GM10248 (cell line): ENCODE measurements at places on chromosomes 12 and 14.

DNA sequence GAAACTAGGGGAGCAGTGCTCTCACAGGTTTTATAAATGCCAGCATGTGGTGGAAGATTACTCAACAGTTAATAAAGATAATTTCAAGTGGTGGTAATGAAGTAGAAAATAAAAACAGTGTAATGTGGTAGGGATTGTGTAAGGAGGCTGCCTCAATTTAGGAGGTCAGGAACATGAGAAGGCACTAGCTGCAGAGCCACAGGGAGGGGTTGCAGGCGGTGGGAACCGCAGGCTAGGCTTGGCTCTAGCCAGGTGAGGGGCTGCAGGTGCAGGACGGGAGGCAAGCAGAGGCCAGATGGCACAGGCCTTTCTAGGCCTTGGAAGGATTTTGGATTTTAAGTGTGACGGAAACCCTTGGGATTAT, 768 bp downstream of the METTL25 start:
- DNase-seq = peak; percentile 18

DNA sequence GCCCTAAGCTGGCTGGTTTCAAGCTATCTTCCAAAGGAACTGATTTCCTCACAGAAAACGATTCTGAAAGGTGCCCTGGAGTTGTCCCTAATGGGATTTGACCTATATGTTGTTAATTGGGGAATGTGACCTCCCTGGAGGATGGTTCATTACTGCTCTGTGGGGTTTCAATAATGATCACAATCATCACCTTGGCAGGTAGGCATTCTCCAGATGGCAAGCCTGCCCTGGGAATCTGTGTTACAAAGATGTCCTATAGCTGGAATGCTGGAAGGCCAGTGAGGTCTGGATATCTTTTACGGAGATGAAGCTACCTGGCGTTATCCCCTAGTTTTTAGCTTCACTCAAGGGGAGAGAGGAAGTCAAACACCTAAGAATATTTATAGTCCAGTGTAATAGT, 167.6 kb downstream of the TTC8 start:
- DNase-seq = no peak

DNA sequence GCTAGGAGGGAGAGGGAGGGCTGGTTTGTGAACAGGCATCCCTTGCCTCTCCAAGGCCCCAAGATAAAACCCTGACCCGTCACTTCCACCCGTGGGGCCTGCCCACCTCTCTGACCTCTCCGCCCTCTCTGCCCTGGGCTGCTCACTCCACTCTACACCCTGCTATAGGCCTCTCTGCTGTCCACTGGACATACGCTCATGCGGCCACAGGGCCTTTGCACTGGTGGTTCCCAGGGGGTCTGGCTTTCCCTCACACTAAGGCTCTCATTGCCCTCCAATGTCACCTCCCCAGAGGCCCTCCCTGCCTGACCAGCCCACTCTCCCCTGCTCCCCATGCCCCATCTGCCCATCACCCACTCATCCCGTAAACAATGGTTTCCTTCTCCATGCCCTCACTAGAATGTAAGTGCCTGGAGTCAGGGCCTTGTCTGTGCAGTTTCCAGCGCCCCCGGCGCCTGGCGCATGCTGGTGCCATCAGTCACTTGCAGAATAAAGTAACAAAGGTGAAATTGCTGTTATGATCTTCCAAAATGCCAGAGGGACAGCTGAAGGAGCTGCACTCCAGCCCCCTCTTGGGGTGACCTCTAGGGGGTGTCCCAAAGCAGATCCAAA, 73.6 kb downstream of the RFLNA start:
- DNase-seq = no peak

DNA sequence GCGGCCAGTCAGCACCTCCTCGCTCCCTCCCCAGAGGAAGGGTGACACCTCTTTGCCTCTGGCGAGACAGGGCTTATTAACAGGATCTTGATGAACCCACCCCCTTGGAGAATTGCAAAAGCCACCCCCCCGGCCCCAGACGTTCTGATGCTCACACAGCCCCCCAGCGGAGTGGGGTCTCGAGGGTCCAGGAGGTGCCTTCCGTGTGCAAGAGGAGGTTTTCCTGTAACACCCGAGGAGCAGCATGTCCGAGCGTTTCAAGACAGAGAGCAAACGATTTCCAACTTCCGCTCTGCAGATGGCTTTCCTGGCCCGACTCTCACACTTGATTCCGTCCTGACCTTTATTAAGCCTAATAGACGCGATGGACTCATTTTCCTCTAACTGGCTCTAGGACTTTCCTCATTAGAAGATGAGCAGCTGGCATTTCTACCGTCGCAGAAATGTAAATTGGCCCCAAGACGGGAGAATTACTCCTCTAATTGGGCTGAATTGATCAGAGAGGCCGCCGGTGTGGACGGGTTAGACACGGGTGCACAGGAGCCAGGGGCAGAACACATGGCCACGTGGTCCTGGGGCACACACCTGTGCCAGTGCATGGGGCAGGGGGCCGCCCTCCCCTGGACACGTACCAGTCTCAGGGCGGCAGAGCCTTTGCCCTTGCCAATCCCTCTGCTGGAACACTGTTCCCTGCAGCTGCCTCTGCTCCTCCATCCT, 84.4 kb downstream of the NOC4L start:
- DNase-seq = no peak

DNA sequence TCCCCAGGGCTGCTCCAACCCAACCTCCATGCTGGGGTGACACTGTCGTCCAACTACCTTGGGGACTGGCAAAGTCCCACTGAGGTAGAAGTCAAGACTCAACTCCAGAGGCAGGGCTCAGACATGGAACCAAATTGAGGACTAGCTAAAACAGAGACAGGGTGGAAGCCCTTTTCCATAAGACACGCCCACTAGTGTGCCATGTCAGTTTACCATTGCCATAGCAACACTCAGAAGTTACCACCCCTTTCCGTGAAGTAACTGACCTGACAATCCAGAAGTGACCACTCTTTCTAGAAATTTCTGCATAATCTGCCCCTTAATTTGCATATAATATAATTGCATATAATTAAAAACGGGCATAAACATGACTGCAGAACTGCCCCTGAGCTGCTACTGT, 409.6 kb downstream of the MED13L start:
- no peak for DNase-seq

GRCh38 chr14:77580964-77581505, 35.4 kb downstream of the SPTLC2 start:
- DNase-seq = peak; percentile 63

GRCh38 chr14:51818748-51819380, 41.5 kb upstream of the GNG2 start:
- DNase-seq = no peak

DNA sequence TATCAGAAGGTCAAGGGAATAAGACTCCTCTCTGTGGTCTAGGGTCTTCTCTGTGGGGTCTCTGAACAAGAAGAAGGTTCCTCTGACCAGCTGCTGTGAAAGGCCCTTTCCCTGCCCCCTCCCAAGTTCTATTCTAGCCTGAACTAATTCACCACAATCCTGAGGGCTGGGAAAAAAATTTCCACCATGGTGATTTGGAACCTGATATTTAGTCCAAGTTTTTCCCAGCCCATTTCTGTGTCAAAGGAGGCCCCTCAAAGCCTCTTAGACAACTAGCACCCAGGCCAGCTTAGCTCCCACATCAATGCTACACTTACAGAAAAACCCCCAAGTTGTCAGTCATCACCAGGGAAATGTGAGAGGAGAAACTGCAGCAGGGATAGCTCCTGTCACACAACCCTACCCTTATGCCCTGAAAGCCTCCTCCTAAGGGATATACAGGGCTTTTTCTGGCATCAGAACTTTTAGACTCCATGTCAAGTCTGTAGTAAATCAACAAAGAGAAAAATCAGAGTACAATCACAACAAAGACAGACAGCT, 4.5 kb downstream of the FMNL3 start:
- no peak for DNase-seq

DNA sequence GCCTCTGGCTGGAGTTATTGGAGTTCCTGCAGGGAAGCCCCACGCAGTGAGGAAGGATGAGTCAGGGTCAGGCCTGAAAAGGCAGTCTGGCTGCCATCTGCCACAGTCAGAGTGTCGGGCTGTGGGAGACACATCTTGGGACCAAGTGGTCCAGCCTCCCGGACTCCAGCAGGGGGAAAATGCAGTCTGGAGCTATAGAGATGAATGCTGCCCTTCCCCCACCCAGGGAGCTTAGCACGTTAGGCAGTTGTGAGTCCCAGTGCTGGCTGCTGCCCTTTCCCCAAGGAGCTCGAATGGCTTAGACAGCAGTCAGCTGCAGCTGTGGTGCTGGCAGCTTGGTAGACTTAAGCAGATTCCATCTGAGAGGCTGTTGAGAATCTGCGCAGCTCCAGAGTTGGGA, 8.2 kb upstream of the NTS start:
- DNase-seq = no peak

DNA sequence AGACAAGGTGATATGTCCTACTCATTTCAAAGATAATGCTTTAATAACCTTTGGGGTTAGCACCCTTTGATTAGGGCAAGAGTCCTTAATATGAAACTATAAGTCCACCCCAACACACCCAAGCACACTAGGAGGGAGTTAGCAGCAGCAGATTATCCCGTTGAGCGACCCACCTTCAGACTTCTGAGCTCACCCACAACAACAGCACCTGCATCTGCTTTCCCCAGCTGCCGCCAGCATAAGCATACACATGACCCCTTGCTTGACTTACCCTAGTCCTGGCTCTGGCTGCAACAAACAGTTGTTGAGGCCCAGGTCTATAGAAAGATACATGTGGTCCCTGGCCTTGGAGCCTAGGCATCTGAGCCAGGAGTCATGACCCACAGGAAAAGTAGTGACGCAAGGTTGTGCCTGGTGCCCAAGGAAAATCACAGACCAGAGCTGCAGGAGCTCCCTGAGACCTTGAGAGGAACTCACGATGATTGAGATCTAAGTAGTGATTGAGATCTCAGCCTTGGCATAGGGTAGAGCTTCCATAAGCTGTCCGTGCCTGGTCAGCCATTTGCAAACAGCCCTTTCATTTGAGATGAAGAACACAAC, 19.0 kb downstream of the ZDHHC22 start:
- DNase-seq = no peak

GRCh38 chr12:18139989-18140596, 50.1 kb upstream of the RERGL start:
- DNase-seq = no peak

DNA sequence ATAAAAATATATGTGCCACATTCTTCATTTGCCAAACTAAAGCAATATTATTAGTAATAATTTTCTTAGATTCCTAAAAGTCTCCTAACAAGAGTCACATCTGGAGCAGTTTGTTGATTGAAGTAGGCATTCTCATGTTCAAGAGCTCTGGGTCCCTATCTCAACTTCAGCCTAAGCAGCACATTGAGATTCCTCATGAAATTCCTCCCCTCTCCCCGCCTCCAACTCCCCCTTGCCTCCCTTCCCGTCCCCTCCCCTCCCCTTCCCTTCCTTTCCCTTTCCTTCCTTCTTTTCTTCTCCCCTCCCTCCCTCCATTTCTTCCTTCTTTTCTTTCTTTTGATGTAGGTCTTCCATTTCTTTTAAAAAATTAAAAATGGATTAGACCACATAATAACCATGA, 48.7 kb upstream of the NAV3 start:
- DNase-seq = no peak

DNA sequence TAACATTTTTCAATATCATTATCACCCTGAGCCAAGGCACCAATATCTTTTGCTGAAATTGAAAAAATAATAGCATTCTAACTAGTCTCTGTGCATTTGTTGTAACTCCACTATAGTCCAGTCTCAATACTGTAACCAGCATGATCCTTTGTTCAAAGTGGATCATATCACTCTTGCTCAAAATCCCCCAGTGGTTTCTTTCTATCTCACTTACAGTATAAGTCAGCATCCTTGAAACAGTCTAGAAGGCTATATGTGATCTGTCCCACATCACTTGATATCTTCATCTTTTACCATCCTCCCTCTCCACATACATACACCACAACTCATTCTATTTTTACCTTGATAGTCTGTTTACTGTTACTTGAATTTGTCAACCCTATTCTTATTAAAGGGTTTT, 435.7 kb downstream of the CCER1 start:
- DNase-seq = no peak

DNA sequence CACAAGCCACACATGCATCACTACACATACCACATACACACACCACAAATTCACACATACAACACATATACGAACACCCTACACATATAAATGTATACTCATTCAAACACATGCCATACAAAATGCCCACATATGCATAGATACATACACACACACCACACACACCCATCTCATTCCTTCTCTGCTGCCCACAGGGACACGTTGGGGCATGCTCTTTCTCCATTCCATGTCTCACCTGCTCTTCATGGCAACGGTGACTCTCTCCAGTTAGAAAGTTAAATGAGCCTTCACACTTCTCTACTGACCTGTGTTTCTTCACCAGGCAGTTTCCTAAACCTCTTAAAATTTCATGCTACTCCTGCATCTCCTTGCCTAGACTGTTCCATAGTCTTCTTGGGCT, 1194.8 kb downstream of the BCL11B start:
- DNase-seq = no peak

- no peak for DNase-seq
These were observed 21.6 kb upstream of the SDR39U1 start for GRCh38 chr14:24463884-24464785.

- DNase-seq = no peak
These were observed 56.7 kb upstream of the NR2C1 start for GRCh38 chr12:95130096-95130495.

- DNase-seq = no peak
These were observed 344.8 kb upstream of the USP15 start for GRCh38 chr12:61915420-61915819.

DNA sequence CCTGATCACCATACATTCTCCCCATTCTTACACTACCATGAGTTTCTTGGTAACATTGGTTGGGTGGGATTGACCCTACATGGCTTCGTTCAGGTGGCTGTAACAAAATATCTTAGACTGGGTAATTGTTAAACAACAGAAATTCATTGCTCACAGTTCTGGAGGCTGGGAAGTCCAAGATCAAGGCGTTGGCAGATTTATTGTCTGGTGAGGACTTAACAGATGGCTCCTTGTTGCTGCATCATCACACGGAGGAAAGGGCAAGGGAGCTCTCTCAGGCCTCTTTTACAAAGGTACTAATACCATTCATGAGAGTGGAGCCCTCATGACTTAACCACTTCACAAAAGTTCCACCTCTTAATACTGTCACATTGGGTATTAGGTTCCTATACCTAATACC, 116.7 kb upstream of the EGLN3 start:
- no peak for DNase-seq

- no peak for DNase-seq
These were observed 10.7 kb downstream of the DHRS2 start for GRCh38 chr14:23646648-23647549.

- DNase-seq = no peak
These were observed 38.3 kb upstream of the TMTC2 start for GRCh38 chr12:82648259-82648909.

- no peak for DNase-seq
These were observed 21.3 kb downstream of the GPR68 start for GRCh38 chr14:91223028-91223783.

DNA sequence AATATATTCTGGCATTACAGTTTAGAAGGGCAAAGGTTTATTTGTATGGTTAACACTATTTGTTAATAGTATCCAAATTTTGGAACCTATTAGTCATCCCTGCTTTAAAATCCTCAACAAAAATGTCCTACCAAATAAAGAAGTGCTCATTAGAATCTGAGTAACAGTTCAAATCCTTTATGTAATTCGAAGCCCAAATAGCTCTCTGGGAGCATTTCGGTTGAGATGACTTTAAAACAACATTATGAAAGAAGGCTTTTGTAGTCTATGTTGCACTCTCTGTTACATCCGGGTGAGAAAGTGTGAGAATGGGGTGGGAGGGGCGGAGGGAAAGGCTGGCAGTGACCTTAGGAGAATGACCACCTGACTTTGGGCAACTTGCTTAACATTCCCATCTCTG, 59.7 kb downstream of the SLC38A1 start:
- DNase-seq = no peak

- peak; percentile 34 for DNase-seq
These were observed 757 bp downstream of the ZC3H10 start for GRCh38 chr12:56118688-56119357.

GRCh38 chr12:93115198-93115601, 186.1 kb upstream of the EEA1 start:
- no peak for DNase-seq
